Mesendoderm (in vitro differentiated cells): ENCODE measurements at places on chromosomes 7 and 10.
A peak's percentile ranks its signal among the peaks of the same experiment; 100 is the strongest.

- H3K4me3 ChIP-seq, result no peak overlapping the region
- H3K27ac ChIP-seq, result no peak overlapping the region
- H3K27me3 ChIP-seq, result no peaks in the 10 kb centered on the region
- H3K4me1 ChIP-seq, result no peaks in the 10 kb centered on the region
These were observed 1.8 kb downstream of the TUBAL3 start for GRCh38 chr10:5402798-5403197.

DNA sequence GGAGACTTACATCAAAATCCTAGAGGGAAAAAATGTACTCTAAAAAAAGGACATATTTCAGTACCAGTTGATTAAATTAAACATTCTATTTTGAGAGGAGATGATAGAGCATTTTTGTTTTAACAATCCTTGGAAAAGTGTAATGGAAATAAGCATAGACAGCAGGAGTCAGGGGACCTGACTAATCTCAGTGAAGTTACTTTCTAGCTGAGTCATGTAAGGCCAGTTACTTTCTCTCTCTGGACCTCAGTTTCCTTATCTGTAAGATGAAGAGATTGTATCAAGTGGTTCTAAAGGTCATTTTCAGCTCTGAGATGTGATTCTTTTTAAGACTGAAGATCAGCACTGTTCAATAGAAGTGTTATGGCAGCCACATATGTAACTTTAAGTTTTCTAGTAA, 44.1 kb downstream of the VTI1A start:
- no peak overlapping the region for H3K27ac ChIP-seq
- no peak overlapping the region for H3K4me3 ChIP-seq
- no peaks in the 10 kb centered on the region for H3K36me3 ChIP-seq
- peak; percentile 53 for DNase-seq

DNA sequence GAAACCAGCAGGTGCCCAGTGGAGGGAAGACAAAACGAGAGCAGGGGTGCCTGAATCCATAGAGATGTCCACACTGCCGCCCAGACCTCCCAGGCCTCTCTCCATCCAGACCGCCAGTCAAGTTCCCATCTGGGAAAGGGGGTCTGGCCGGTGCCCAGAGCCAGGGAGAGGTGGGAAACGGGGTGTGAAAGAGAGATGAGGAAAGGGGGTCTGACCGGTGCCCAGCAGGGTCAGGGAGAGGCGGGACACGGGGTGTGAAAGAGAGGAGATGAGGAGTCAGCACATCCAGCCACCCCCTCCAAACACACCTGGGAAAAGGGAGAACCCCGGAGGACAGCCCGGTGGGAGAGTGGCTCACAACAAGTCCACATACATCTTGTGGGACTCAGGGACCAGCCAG, 185.8 kb downstream of the PTPRN2 start:
- H3K4me1 ChIP-seq, result no peaks in the 10 kb centered on the region
- H3K4me3 ChIP-seq, result no peak overlapping the region
- DNase-seq, result no peak
- no peaks in the 10 kb centered on the region for H3K27me3 ChIP-seq
- H3K27ac ChIP-seq, result no peak overlapping the region

DNA sequence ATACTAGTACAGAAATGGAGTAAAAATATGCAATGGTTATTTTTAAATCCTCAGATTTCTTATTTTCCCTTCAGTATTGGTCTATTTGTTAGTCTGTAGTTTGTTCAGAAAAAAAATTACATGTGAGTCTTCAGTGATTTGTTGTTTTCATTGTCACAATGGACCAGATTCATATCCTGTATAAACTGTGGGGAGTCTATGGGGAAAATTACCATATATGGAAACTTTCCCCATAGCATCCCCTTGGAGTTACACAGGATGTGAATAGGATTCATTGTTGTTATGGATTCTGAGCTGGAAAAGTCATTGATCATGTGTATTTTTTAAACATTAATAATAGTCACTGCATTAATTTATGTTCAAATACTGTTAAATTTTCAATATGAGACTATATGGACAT, 72.6 kb downstream of the ST7 start:
- DNase-seq, result no peak
- H3K27ac ChIP-seq, result no peak overlapping the region

GRCh38 chr10:84567133-84567532, 238.7 kb downstream of the CCSER2 start:
- no peaks in the 10 kb centered on the region for H3K27me3 ChIP-seq
- no peak overlapping the region for H3K4me3 ChIP-seq
- no peaks in the 10 kb centered on the region for H3K36me3 ChIP-seq
- DNase-seq, result peak; percentile 48

- no peaks in the 10 kb centered on the region for H3K36me3 ChIP-seq
- H3K27me3 ChIP-seq, result no peaks in the 10 kb centered on the region
- H3K4me1 ChIP-seq, result no peaks in the 10 kb centered on the region
- DNase-seq, result no peak
These were observed 784.0 kb downstream of the SUGCT start for GRCh38 chr7:40918701-40919271.

GRCh38 chr7:12281038-12281437, 69.9 kb downstream of the TMEM106B start:
- no peak for DNase-seq
- H3K4me3 ChIP-seq, result no peak overlapping the region
- no peaks in the 10 kb centered on the region for H3K36me3 ChIP-seq
- H3K4me1 ChIP-seq, result no peaks in the 10 kb centered on the region
- no peak overlapping the region for H3K27ac ChIP-seq

DNA sequence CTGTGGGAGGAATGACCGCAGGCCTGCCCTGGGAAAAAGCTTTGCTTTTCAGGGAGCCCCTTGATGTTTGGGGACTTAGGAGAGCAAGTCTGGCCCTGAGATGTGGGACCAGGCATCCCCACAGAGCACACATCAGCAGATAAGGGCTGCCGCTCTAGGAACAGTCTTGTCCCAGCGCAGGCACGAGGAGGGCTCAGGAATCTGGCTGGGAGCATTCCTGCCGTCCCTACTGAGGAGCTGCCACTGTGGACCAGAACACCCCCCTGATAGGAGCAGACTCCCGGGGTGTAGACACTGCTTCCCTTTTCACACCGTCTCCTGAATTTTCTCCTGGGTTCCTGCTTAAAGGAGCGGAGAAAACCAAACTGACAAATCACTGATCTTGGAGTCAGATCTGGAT, 232.3 kb downstream of the CUX1 start:
- no peaks in the 10 kb centered on the region for H3K36me3 ChIP-seq
- H3K4me1 ChIP-seq, result no peaks in the 10 kb centered on the region
- H3K4me3 ChIP-seq, result no peak overlapping the region
- no peaks in the 10 kb centered on the region for H3K27me3 ChIP-seq
- no peak overlapping the region for H3K27ac ChIP-seq

DNA sequence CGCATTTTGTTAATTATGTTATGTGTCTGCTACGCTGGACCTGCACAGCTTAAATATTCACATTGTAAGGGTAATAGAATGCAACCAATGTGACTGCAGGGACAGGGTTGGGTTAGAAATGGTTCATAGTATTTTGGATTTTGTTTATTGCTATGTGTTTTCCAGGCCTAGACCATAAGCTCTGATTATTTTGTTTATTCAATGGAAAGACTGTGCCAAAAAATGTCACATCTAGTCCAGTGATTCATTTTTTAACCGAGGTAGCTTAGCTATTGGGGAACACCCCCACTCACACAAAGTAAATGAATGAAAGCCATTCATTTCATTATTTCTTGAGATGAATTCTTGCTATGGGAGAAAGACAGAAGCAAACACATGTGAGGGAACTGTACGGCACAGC, 516.5 kb upstream of the ANKRD30A start:
- no peaks in the 10 kb centered on the region for H3K27me3 ChIP-seq
- H3K4me3 ChIP-seq, result no peak overlapping the region
- H3K27ac ChIP-seq, result no peak overlapping the region
- H3K4me1 ChIP-seq, result no peaks in the 10 kb centered on the region
- no peaks in the 10 kb centered on the region for H3K36me3 ChIP-seq
- DNase-seq, result no peak

DNA sequence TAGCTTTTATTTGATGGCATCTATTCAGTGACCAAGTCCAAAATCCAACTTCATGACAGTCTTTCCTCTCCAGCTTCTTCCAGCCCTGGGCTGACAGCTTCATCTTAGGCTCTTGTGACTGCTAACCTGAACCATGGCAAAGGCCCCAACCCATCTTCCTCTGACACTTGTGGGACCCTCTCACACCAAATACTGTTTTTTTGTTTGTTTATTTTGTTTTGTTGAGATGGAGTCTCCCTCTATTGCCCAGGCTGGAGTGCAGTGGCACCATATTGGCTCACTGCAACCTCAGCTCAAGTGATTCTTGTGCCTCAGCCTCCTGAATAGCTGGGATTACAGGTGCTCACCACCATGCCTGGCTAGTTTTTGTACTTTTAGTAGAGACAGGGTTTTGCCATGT, 265.2 kb downstream of the GATA3 start:
- no peaks in the 10 kb centered on the region for H3K36me3 ChIP-seq
- no peak for DNase-seq
- no peak overlapping the region for H3K4me3 ChIP-seq

DNA sequence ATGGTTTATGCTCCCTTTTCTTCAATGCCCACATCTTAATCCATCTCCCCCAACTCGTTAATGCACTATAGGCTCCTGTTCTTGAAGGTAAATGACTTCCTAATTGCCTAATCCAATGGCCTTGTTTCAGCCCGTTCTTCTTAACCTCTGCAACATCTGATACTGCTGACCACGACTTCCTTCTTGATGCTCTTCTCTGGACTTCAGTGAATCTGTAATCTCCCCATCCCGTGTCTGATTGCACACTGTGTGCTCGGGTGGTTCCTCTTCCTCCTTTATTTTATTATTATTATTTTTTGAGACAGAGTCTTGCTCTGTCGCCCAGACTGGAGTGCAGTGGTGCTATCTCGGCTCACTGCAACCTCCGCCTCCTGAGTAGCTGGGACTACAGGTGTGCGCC, 58.9 kb downstream of the HIPK2 start:
- H3K27ac ChIP-seq, result no peak overlapping the region
- H3K4me3 ChIP-seq, result no peak overlapping the region
- no peaks in the 10 kb centered on the region for H3K27me3 ChIP-seq
- peaks cover 5% of the 10 kb centered on the region for H3K4me1 ChIP-seq
- H3K36me3 ChIP-seq, result no peaks in the 10 kb centered on the region

GRCh38 chr7:151678227-151678604, 158.5 kb upstream of the RHEB start:
- H3K36me3 ChIP-seq, result no peaks in the 10 kb centered on the region
- H3K27me3 ChIP-seq, result no peaks in the 10 kb centered on the region
- H3K27ac ChIP-seq, result no peak overlapping the region
- no peak overlapping the region for H3K4me3 ChIP-seq
- DNase-seq, result no peak

GRCh38 chr10:26573674-26574073, 123.8 kb upstream of the PDSS1 start:
- peak; percentile 76 for DNase-seq
- no peaks in the 10 kb centered on the region for H3K27me3 ChIP-seq
- no peak overlapping the region for H3K4me3 ChIP-seq
- H3K27ac ChIP-seq, result no peak overlapping the region
- H3K4me1 ChIP-seq, result no peaks in the 10 kb centered on the region

DNA sequence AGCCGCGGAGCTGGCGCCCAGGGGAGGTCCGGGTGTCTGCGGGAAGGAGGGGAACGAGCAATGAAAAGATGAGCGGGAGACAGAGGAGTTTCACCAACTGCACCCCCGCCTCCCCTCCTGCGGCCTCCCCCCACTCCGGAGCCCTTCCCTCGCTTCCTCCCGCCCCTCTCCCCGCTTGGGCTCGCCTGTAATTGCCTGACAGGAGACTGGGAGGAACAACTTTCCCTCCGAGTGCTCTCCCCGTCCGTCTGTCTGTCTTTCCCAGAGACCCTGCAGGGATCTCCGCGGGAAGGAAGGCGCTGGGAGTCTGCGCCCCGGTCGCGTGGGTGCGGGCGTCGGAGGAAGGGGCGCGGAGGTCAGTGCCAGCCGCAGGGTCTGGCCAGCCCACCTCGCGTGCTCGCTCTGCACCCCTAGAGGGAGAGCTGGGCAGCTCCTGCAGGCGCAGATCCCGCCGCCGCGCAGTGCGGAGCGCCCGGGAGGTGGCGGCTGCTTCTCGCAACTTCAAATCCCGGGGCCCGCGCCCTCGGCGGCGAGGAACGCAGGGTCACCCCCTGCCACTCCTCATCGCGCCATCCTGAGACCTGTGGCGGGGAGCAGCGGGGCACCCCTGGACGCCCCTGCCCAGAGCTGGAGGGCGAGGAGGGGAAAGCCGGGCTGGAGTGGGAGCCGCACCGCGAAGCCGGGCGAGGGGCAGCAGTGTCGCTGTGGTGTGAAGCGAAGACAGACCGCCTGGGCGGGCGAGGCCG, 511 bp upstream of the NRP1 start:
- peak; percentile 87 for DNase-seq
- no peaks in the 10 kb centered on the region for H3K36me3 ChIP-seq
- H3K27ac ChIP-seq, result no peak overlapping the region
- H3K27me3 ChIP-seq, result peaks cover 4% of the 10 kb centered on the region
- no peaks in the 10 kb centered on the region for H3K4me1 ChIP-seq

GRCh38 chr7:8628656-8629055, 195.2 kb downstream of the NXPH1 start:
- H3K27ac ChIP-seq, result no peak overlapping the region
- no peak overlapping the region for H3K4me3 ChIP-seq
- no peaks in the 10 kb centered on the region for H3K36me3 ChIP-seq
- H3K4me1 ChIP-seq, result no peaks in the 10 kb centered on the region

GRCh38 chr10:4511509-4511908, 314.5 kb upstream of the AKR1E2 start:
- no peaks in the 10 kb centered on the region for H3K36me3 ChIP-seq
- no peak for DNase-seq
- H3K4me3 ChIP-seq, result no peak overlapping the region
- no peaks in the 10 kb centered on the region for H3K4me1 ChIP-seq

DNA sequence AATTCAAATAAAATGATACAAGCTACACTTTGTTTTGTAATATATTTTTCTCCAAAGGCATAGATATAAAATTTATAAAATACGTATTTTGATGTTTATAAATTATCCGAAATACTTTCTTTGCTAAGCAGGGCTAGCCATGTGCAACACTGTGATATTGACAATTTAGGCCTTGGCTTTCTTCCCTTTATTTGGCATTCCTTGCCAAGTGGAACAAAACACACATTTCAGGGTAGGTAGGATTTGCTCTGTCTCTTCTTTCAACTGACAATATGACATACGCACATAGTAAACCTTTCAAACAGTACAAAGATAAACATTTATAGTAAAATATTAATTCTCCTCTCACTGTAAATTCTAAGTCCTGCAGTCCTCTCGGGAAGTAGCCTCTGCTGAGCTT, 103.3 kb upstream of the POT1 start:
- no peaks in the 10 kb centered on the region for H3K36me3 ChIP-seq
- H3K27me3 ChIP-seq, result no peaks in the 10 kb centered on the region
- no peak overlapping the region for H3K4me3 ChIP-seq
- no peaks in the 10 kb centered on the region for H3K4me1 ChIP-seq
- DNase-seq, result no peak
